Activated CD4-positive, alpha-beta T cell treated with anti-CD3 and anti-CD28 coated beads for 4 hours (primary cell): ENCODE measurements at places on chromosomes 11 and 22.
A peak's percentile ranks its signal among the peaks of the same experiment; 100 is the strongest.

DNA sequence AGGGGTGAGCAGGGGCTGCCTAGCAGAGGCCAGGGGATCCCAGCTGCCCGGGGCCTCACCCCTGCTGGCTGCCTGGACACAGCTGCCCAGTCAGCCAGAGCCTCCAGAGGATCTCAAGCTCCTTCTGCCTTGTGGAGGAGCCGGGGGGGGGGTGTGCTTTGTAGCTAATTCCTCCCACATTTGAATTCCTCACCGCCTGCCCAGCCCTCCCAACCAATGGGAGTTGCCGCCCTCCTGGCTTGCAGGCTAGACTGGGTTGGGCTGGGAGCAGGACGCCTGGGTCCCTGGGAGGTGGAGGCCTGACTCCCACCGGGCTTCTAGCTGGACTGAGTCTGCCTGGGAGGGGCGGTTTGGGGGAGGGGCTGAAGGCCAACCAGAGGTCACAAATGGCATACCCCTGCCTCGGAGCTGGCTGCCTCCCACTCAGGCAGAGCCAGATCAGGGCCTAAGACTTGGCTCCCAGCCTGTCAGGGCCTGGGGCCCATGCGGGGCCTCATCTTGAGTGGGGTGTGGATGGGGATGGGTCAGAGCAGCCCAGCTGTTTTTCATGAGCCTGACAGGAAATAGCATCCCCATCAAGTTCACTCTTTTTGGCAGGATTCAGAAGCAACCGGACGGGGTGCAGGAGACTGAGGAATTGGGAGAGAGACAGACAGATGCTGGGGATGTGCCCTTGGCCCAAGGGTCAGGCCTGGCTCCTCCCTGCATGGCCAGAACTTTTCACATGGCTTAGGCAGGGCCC is 29.2 kb upstream of the PDE2A start:
- DNase-seq: no peak

GRCh38 chr11:133712051-133712560 is 133.2 kb downstream of the SPATA19 start:
- DNase-seq: no peak

DNA sequence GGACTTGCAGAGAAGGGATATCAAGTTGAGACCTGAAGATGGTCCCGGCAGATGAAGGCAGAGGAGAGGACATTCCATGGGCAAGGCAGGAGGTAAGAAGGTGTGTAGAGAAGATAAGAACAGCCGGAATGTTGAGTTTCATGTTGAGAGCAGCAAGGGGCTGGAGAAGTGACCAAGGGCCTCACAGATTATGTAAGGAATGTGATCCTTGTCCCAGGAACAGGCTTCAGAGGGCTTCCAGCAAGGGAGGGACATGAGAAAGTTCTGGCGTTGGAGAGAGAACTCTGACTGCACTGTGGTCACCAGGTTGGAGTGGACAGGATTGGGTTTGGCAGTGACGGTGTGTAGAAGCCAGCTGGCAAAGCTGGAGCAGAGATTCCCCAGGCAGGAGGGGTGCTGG is 27.6 kb upstream of the PPFIA1 start:
- DNase-seq: no peak

DNA sequence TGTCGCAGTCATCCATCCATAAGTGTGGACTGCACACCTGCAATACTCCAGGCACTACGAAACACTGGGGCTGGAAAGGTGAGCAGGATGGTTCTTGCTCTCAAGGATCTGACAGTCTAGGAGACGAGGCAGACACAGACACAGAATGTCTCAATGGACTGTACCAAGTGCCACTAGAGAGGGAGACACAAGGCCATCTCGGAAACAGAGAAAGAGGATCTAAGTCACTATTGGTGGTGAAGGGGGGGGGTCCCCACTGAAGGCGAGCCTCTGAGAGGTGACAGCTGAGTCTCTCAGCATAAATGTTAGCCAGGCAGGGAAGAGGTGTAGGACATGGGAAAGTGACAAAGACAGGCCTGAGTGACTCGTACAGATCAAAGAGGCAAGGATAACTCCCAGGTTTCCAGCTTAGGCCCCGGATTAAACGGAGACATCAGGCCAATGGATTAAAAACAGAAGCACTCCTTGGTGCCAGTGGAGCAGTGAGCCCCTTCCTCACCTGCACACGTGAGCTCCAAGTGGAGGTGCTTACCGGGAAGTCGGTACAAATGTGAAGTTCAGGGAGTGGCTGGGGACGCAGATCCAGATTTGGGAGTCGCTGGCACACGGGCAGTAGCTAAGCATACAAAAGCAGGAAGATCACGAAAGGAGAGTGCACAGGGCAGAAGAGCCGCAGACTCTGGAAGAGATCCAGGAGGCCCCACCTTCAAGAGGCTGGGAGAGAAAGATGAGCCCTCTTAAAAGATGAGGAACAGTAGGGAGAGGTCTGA is 117.2 kb downstream of the MICAL3 start:
- DNase-seq: no peak

DNA sequence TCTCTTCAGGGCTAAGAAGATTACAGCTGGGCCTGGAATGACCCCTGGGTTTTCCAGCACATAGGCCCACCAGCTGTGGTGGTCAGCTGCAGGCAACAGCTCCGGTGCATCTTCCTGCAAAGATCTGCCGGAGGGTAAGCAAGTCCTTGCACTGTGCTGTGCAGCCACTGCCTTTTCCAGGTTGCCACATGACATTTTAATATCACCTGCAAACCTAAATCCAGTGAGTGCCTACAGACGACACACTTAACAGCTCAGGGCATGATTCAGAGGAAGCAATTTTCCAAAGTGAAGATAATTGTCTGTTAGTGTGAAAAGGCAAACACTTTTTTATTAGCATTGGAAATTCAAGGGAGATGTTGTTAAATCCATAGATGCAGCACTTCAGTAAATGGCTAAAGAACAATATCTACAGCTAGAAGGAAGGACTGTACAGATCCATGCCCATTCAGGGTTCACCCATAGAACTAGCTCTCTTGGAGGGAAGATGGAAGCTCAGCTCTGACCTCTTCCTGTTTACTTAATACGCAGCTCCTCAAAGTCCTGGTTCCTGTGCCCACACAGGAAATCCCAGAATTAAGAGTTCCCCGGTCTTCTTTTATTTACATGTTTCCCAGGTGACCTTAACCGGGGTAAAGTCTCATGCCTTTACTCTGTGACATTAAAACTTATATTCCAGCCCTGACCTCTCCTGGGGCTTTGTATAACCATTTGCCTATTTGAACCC is 13.3 kb upstream of the NRIP3 start:
- DNase-seq: no peak

- no peak for DNase-seq
Observed at GRCh38 chr11:7657306-7658025, 15.8 kb downstream of the CYB5R2 start.

- no peak for DNase-seq
Observed at GRCh38 chr11:72614381-72614780, 59.8 kb downstream of the PDE2A start.

- DNase-seq: no peak
Observed at GRCh38 chr22:40499209-40499623, 128.8 kb downstream of the SGSM3 start.

DNA sequence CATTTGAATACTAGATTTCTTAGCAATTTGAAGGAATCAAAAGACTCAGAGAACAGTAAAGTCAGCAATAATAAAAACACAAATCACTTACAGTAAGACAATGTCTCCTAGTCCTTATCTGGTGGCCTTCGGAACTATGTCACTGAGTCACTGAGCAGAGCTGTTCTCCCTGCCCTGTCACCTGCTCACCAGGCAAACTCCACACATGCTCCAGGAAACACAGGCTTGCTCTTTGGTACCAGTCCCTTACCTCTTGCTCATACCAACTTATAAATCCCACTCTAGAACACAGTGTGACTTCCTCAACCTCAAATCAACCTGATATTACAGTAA is 81.1 kb upstream of the CHRM4 start:
- DNase-seq: no peak

DNA sequence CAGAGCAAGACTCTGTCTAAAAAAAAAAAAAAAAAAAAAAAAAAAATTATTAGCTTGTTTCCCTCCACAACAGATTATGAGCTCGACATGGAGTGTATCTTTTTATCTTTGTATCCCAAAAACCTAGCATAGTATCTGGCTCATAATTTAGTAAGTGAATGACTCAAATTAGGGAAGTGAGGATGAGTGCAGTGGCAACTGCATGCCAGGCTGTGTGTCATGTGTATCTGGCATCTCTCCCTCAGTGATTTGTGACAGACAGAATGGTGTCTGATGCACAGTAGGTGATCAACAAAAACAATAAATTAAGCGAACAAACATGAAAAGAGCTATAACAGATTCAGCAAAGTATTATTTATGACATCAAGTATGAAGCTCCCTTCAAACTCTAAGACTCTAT is 7.2 kb downstream of the STK33 start:
- no peak for DNase-seq

DNA sequence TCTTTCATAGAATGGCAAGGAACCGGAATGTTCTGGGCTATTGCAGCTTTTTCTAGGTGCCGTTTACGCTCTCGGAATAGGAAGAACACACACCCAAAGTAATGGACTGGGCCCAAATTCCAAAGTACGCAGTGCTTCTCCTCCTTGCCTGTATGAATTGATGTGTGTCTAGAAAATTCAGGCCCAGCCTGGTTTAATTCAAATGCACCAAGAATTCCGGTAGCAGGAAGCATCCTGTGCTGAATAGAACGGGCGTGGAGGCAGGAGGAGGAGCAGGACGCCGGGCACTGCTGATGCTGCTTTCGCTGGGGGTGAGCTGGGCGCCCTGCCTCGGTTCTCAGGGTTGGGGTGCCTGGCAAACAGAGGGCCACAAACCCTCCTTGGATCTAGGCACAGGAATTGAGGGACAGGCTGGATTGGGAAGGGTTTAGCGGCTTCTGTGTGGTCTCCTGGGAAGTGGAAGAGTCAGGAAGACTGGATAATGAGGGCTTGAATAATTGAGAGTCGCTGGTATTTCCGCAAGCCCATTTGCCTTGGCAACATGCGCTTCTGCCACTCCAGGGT is 2.0 kb downstream of the PARVB start:
- no peak for DNase-seq

GRCh38 chr22:41998361-41999261 is at the start of gene WBP2NL:
WBP2NL (plus strand) TSS chr22:41998788; CDS start chr22:41998819, 31 bp downstream.
- peak; percentile 89 for DNase-seq

- peak; percentile 14 for DNase-seq
Observed at GRCh38 chr22:30606455-30607299, at the start of gene TCN2. TCN2 (plus strand) TSS chr22:30607174; CDS start chr22:30607332, 158 bp downstream.

DNA sequence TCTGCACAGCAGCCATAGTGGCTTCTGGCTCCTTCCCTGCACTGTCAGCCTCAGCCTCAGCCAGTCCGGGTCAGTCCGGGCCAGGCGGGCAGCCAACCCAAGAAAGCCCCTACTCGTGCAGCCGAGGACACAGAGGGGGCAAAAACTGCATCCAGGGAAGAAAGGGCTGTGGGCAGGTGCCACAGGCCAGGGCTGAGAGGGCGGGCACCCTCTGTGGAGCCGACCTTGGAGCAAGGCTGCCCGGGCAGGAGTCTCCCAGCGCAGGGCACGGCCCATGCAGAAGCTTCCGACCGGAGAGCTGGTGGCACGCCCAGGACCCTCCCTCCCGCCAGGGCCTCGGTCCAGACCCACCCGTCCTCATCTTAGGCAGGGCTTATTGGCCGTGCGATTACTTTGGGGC is 10.5 kb upstream of the TH start:
- no peak for DNase-seq
